Right renal pelvis (tissue), 4 donors: ENCODE measurements at places on chromosomes 5 and 9. TPM values are rescaled to one million over a fixed set of nuclear protein-coding genes. Genes with fewer than 3 reads are reported as not detected.

GRCh38 chr5:151094852-151095245, 14.0 kb upstream of the TNIP1 start:
- no peak for DNase-seq

GRCh38 chr9:129122133-129122532, 10.9 kb downstream of the PTPA start:
- DNase-seq: no peak

The ZNF454 gene
- 6.5 TPM for polyA plus RNA-seq

GRCh38 chr9:5899292-5899691, 8.6 kb downstream of the MLANA start:
- DNase-seq: no peak

DNA sequence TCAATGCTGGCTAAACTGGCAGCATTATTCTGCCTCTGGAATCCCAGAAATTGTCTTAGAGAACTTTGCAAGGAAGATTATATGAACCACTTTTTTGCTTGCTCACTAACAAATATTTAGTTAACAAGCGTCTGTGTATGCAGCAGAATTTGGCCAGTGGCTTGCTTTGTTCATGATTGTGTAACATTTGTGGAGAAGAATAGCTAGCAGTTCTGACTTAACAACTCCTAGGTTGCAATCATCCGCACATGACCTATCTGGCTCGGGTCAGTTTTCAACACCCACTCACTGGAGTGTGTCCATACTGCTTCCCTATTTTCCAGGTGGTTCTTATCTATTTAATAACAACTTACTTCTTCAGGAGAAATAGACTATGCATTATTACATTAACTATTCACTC, 98.5 kb downstream of the SNX18 start:
- no peak for DNase-seq

DNA sequence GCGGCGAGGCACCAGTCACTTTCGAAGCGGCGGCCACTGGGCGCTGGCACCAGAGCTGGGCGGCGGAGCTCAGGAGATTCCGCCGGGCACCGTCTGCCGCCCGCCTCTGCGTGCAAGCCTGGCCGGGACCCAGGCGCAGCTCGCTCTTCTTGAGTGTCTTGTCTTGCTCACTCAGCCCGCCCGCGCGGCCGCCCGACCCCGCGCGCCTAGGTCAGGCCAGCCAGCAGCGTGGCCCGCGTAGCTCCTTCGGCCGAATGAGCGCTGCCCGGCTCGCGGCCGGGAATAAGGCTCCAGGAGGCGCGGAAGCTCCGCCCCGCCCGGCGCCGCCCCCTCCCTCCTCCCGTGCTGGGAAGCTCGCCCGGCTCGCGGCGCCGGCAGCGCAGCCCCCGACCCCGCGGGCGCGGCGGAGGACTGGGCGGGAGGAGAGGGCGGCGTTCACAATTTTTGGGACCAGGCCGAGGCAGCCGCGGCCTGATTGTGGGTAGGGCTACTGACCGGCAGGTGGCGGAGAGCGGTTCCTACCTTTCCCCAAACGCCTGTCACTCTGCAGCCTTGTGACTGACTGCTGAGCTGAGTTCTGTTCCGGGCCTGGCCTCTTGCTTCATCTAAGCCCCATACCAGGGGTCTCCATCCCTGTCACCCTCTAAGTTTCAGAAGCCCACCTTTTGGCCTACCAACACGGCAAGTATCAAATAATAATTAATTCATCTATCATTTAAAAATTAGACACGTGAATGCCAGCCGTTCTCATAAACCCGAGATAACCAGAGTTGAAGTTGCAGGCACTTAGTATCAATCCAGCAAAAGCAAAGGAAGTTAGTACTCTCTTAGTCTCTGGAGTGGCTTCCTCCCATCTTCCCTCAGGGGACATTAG, at the start of gene HBEGF:
HBEGF (minus strand) TSS at position 256 of the 874 bp plus-strand sequence. CDS start 275 bp downstream, outside the sequence.
- DNase-seq: no peak
